ENCODE measurements at places on chromosomes 6 and 20.
A peak's percentile ranks its signal among the peaks of the same experiment; 100 is the strongest.

DNA sequence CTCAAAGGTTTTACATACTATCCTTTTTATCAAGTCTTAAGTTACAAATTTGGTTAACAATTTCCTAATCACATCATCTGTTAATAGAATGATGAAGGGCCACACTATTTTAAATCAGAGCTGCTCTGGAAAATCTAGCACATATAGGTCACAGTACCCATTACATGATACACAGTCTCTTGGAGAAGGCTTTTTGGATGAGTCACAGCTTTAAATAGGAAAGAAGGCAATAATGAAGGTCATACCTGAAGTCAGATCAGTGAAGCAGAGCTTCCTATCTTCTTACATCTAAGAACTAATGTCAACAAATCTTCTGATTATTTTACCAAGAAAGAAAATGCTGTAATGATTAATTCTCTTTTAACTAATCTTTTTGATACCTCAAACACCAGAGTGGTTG is 248.5 kb downstream of the BTBD9 start:
- DNase-seq: no peak

- no peak for DNase-seq
Measured at GRCh38 chr20:16246870-16247269, 326.4 kb downstream of the KIF16B start.

DNA sequence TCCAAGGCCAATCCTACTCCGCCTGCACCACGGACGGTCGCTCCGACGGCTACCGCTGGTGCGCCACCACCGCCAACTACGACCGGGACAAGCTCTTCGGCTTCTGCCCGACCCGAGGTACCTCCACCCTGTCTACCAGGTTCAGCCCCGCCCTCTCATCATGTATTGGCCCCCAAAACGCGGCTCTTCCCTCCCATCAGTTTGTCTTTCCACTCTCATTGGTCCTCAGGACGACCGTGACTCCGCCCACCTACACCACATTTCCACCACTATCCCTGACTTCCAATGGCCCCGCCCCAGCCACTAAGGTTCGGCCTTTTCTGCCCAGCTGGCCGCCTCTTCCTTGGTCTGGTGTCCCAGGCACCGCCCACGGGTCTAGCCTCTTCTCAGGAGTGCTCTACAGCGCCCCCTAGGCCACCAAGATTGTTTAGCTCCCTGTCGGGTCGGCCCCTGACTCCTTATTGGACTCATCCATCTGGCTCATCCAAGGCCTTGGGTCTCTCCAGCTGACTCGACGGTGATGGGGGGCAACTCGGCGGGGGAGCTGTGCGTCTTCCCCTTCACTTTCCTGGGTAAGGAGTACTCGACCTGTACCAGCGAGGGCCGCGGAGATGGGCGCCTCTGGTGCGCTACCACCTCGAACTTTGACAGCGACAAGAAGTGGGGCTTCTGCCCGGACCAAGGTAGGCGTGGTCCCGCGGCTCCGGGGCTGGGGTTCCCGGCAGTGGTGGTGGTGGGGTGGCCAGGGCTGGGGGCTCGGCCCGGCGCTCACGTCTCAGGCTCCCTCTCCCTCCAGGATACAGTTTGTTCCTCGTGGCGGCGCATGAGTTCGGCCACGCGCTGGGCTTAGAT is 3.1 kb downstream of the MMP9 start:
- peak; percentile 97 for DNase-seq

GRCh38 chr20:33160681-33161080 is 7.3 kb upstream of the BPIFA2 start:
- no peak for DNase-seq

DNA sequence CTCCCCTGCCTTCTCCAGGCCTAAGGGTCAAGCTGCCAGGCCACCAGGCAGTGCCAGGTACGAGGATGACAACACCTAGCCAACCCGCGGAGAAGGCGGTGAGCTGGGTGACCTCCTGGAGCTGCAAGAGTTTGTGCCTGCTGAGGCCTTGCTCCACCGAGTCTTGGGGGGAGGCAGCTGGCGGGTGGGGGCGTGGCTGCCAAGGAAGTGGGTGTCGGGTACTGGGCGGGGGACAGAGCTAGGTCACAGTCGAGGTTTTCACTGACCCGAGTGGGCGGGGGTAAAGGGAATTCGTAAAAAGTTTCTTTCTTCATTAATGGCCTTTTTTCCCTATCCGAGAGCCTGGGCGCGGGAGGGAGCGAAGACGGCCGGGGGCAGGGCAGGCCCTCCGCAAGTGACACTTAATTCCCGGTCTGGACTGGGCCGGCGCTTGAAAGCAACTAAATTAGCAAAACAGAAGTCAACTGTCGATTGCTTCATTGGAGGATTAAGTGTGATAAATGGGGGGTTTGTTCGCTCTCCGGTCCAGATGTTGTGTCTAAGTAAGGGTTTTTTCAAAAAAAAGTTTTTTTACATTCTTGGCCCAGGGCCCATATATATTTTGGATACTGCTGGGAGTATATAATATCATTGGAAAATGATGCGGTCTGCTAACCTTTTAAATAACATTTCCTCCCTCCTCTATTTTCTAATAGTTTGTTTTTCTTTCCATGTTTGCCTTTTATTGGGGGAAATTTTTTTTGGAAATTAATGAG is 43.1 kb upstream of the FOXP4 start:
- no peak for DNase-seq

DNA sequence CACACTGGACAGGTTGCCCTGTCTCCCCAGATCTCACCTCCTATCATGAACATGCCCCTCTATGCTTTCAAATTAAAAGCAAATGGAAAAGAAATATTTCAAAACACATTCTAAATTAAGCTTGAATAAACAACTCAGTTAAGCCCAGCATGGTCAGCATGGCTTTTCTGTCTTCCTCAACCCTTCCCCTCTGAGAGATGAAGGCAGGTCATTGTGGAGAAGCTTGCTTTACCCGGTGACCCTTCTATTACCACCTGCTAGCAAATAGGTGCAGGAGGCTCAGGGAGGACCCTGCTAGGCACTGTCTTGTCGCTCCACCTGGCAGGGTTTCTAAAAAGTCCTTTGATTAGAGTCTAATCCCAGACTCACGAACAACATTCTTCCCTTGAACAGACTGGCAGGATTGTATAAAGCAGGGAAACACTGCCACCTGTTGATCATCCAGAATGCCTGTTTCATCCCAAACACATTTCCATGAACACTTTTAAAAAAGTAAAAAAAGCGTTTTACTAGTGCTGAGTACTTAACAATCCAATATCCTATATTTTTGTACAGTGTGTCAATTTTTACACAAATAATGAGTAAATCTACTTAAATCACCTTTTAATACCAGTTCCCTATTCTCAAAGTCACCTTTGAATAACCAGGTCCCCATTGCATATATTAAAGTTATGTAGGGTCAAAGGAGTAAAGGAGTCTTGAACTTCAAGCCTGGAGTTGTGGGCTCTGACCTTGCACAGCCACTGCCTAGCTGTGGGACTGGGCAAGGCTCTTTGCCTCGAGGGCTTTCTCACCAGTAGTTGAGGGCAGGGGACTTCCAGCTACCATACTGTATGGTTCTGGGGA is 75.5 kb downstream of the GPR6 start:
- no peak for DNase-seq

DNA sequence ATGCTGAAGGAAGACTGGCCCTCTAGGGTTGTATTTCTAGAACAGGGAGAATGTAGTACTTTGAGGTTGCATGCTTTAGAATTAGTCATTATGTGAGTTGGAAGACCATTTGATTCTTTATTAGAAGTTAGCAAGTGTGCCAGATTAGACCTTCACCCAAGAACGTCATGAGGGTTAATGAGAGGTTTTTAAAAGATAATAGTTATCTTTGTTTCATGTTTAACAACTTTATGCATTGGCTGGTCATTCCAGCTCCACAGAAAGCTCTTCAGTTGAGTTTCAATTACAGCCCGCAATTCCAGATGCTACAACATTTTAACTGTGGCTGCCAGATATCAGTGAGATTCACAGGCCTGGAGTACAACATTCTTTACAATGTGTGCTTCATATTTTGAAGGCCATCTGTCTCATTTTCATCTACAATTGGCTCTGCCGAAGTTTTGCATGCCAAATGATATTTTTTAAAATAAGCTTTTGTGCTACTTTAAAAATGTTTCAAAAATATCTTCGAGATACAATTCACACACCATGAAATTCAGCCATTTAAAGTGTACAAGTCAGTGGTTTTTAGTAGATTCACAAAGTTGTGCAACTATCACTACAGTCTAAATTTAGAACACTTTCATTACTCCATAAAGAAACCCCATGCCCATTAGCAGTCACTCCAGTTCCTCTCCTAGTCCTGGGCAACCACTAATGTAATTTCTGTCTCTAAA is 61.1 kb upstream of the FBXO30 start:
- DNase-seq: no peak

DNA sequence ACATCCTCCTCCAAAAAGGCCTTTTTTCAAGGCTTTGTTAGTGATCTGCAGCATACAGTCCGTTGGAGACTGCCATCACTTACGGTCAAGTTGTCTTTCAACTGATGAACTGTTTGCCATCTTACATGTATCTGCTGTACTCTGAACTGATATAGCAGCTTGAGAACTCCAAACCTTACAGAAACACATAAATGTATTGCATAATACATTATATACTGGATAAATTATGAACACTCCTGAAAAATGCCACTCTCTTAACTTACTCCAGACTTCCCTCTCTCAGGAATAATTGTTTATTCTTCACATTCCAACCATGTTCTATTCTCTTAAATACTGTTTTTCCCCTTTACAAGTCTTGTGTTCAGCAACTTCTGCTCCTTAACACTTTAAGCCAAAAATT is 14.6 kb upstream of the RHAG start:
- no peak for DNase-seq

GRCh38 chr6:1873781-1874180 is 264.1 kb downstream of the FOXC1 start:
- DNase-seq: no peak

DNA sequence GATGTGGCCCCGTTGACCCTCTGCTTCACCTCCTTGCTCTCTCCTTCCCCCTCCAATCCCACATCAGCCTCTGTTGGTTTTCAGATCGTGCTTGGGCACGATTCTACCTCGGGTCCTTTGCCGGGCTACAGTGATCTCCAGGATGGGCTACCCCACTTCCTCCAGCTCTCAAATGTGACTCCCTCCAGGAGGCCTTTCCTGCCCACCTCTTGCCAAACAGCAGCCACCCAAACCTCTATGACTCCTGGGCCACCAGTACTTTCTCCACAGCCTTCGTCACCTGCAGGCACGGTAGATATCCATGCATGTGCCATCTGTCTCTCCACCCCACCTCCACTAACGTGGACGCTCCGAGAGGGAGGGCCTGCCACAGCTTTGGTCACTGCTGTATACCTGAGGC is 55.9 kb upstream of the NXT1 start:
- no peak for DNase-seq
